ENCODE measurements at places on chromosomes 1 and 21.

DNA sequence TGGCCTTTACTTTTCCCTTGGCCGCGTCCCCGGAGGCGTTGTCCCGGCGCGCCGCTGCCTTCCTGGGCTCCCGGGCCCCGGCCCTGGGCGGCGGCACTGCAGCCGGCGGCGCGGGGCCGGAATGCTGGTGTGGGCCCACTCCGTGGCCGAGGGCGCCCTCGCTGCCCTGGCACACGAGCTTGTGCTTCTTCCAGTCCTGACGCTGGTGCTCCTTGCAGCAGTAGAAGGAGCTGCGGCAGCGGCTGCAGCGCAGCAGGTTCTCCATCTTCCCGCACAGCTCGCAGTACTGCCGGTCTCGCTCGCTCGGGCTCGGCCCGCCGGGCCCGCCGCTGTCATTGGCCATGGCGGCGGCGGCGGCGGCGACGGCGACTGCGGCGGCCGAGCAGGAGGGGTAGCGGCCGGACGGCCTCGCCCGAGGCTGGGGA is 529 bp downstream of the EGLN1 start:
- DNase-seq, result no peak

GRCh38 chr21:45471525-45472221 is 66.7 kb downstream of the COL18A1 start:
- DNase-seq, result no peak

DNA sequence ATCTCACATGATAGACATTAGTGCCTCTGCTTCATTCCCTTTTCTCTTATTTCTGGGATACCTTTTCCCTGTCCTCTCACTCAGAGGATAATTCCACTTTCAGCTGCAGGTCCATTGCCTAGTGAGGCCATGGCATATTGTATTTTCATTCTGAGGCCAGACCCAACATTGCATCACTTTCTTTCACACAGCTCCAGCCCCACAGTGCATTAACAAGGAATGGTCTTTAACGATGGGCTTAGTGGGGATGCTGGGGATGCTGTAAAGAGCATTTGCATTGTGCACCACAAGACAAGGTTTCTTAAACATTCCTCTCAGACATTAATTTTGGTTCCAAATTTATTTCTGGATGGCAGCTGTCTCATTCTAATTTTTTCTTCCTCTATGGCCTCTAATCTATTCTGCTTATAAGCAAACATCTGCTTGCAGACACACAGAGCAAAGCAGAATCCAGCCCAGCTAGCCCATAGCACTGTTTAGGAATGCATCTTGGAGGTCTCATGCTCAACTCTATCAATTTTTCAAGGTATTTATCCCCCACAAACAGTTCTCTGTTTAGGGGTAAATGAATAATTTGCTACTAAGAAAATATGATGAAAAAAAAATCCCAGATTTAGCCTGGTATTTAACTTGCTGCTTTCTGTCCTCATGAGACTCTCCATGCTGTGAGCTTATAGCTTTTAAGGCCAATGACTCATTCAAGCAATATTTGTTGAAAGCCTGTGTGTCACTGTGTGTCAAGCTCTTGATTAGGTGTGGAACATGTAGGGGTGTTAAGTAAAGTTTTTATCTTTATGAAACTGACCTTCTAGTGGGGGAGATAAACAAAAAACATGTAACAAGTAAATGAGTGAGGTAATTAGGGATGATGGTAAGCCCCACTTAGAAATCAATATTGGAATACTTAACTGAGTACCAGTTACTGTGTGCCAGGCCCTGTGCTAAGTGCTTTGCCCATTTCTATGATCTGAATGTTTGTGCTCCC is 44.5 kb upstream of the CCDC190 start:
- no peak for DNase-seq

DNA sequence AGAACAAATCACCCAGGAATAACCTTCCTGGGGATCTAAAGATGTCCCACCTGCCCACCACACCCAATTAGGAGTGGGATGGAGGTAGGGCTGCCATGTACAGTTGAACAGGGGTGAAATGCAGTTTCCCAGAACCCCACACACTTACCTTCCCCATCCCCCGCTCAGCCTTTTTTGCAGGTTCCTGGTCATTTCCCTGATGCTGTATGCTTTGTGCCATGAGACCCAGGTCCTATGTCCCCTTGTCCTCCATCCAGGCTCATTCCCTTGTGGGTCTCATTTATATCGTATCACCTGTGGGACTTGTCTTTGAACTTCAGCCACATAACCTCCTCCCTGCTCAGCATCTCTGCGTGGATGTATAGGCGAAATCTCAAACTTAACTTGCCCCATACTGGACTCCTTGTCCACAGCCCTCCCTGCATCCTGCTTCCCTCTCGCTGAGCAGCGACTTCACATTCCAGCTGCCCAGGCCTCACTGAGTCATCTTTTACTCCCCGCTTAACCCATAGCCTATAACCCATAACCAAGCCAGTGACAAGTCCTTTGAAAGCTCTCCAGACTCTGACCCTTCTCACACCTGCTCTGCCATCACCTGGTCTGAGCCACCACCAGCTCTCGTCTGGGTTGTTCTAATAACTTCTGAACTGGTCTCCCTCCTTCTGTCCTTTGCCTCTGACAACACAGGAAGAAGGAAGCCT is 4.7 kb downstream of the LDLRAD2 start:
- DNase-seq, result no peak

GRCh38 chr1:230351983-230352382 is 74.1 kb downstream of the PGBD5 start:
- DNase-seq, result no peak

DNA sequence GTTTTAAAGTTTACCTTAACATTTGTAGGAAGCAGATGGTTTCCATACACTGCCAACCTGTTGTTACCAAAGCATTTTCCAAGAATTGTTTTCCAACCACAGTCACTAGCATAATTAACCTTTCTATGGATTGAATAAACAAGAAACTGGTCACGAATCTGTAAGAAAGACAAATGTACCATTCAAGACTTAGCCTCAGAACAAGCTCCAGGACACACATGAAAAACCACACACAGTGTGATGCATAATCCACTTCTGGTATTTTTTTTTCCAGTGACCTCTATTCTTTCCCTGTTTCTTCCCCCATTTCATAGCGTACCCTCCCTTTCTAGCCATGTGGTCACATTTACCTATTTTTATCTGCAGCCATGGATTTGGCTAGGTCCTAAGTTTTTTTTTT is 29.6 kb upstream of the C1orf87 start:
- no peak for DNase-seq

DNA sequence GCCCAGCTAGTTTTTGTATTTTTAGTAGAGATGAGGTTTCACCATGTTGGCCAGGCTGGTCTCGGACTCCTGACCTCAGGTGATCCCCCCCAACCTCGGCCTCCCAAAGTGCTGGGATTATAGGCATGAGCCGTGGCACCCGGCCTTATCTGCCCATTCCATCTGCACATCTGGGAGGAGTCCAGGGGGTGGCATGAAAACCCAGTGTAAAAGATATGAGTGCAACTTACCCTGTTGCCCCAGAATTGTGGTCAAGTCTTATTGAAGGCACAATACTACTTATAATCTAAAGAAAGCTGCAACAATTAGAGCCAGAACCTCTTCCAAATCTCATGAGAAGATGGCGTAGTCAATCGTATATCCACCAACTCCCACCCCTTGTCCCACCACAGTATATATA is 18.4 kb downstream of the CTXND2 start:
- no peak for DNase-seq

DNA sequence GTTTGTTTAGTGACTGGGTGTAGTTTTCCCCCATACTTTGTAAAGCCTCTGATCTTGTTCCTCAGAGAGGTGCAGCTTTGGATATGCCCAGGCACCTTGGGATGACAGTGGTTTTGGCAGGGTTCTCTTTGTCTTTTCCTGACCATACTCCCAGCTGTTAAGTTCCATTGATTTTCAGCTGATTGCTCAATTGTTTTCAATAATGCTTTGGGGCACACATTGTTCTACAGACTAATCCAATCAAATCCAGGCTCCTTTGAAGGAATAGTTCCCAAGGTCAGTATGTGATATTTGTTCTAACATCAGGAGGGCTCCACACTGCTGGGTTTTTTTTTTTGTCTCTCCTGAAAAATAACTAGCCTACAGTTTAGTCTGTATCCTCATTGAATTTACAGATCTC is 24.8 kb downstream of the PPP2R5A start:
- DNase-seq, result no peak

- DNase-seq, result no peak
These were observed 135.0 kb downstream of the TGFB2 start for GRCh38 chr1:218480137-218480536.

All from KG1 (cell line).